ENCODE measurements at places on chromosomes 12 and 14. TPM values are rescaled to one million over a fixed set of nuclear protein-coding genes. Genes with fewer than 3 reads are reported as not detected.
A peak's percentile ranks its signal among the peaks of the same experiment; 100 is the strongest.

DNA sequence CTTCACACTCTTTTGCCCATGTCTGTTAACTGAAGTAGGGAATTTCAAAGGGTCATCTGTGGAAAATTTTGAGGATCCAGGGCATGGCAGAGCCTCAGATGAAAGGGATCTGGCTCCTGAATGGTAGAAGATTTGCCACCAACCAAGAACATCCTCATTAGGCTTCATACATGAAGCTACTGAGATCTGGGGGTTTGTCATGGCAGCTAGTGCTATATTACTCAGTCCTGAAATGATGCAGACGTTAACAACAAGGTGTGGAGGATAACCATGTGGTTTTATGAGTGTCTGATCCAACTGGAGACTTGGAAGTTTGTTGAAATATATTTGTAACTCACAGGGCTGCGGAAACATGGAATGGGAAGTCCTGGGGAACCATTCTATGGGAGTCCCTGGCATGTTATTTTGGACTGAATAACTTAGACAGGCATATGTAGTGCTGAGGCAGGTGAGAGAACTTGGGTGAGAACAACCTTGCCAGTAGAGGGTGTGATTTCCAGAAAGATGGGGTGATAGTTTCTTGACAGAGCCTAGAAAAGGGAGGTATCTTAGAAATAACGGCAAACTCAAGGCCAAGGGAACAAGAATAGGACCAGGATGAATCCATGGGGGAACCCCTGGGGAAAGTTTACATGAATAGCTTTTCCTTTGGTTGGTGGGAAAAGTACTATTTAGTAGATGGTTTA, 42.0 kb upstream of the C12orf75 start:
- no peak for DNase-seq

DNA sequence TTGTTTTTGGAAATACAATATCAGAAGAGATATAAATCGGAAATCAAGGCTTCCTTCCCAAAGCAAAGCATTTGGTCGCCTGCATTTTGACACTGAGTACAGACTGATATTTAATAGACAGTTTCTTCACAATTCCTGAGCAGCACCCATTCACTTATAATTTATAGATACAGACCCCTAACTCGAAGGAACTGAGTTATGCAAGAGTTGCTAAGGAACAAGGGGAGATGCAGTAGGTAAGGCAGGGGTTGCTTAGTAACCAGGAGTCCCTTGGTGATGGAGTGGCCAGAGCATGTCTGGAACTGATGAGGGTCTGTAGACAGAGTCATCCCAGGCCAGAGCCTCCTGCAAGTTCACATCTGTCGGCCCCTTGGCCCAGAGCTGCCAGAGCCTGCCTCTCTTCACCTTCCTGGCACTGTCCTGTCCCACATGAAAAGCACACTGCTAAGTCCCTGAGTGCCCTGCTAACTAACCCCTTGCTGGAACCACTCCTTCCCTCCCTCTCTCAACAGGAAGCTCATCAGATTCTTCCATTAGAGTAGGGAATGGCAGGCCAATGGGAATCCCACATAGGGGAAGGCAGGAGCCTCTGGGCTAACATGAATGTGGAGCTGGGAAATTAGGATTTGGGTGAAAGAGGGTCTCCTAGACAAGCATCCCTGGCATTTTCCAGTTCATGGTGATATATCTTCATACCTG, 3.6 kb upstream of the DHRS2 start:
- DNase-seq, result no peak

GRCh38 chr12:47411966-47412365, 293.9 kb downstream of the RPAP3 start:
- DNase-seq, result no peak

- no peak for DNase-seq
These were observed 11.9 kb downstream of the PRDM4 start for GRCh38 chr12:107749083-107749482.

- no peak for DNase-seq
These were observed 240.4 kb upstream of the MGAT4C start for GRCh38 chr12:86496595-86496994.

Gene SCN8A
- total RNA-seq, result 15.2 TPM

Gene DIO2
- not detected for total RNA-seq

- no peak for DNase-seq
These were observed 126.4 kb downstream of the BRMS1L start for GRCh38 chr14:35952584-35952983.

GRCh38 chr14:100605706-100606686, 18.8 kb upstream of the BEGAIN start:
- DNase-seq, result no peak

Gene DEGS2
- 0.72 TPM for total RNA-seq

Gene KRT72
- not detected for total RNA-seq

Gene CHGA
- total RNA-seq, result 7.8 TPM

DNA sequence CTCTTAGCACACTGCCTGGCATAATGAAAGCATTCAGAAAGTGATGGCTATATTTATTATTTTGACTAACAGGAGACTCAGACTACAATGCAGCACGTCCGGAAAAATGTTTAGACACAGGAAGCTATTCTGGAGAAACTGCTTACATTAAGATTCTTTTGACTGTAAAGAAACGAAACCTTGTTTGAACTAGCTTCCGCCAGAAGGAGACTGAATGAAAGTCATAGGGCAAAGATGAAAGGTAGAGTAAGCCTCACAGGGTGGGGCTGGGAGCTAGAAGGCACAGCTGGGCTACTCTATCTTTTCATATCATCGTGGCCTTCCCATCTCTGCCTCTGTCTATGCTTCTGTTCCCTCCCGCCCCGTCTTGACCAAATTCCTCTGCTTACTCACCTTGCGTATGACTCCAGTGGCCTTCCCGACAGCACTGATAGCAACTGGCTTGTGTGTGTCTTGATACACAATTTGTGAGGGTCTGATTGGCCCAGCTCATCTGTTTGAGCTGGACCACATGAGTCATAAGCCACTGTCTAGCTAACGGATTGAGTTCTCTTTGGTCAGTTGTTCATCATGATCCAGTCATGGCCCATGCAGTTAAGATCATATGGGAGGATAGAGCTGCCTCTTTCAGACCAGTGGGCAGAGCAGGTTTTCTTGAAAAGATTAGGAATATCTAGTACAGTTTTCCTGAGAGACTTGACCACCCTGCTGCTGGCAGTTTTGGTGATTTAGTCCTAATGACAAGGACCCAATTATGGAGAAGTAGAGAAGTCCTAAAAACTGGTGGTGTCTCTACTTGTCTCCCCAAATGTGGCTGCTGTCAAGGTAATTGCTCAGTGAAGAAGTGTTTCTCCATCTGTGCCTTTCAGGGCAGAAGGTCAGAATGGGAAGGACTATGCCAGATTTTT, 151.5 kb upstream of the SLC38A2 start:
- DNase-seq, result no peak

Gene KRT73
- total RNA-seq, result not detected

GRCh38 chr14:99132821-99133635, 139.0 kb downstream of the BCL11B start:
- DNase-seq, result peak; percentile 22

Gene LRRC10
- total RNA-seq, result not detected

Gene RIPK3
- not detected for total RNA-seq

- DNase-seq, result no peak
These were observed 45.4 kb downstream of the PPP4R3A start for GRCh38 chr14:91464615-91465205.

GRCh38 chr14:36442824-36443241, 77.2 kb downstream of the NKX2-1 start:
- DNase-seq, result no peak

Gene WNT1
- not detected for total RNA-seq

GRCh38 chr14:27688841-27689444, 1077.6 kb upstream of the FOXG1 start:
- DNase-seq, result no peak

- peak; percentile 75 for DNase-seq
These were observed 1.1 kb upstream of the PRKAG1 start for GRCh38 chr12:49019443-49020324.

Gene EEA1
- 14.9 TPM for total RNA-seq

- no peak for DNase-seq
These were observed 209.3 kb upstream of the RGS6 start for GRCh38 chr14:71722885-71723284.

Gene ENDOU
- not detected for total RNA-seq

Gene CLECL1
- total RNA-seq, result not detected

Gene CEP170B
- total RNA-seq, result 28.8 TPM

Gene NYNRIN
- total RNA-seq, result 18.1 TPM

DNA sequence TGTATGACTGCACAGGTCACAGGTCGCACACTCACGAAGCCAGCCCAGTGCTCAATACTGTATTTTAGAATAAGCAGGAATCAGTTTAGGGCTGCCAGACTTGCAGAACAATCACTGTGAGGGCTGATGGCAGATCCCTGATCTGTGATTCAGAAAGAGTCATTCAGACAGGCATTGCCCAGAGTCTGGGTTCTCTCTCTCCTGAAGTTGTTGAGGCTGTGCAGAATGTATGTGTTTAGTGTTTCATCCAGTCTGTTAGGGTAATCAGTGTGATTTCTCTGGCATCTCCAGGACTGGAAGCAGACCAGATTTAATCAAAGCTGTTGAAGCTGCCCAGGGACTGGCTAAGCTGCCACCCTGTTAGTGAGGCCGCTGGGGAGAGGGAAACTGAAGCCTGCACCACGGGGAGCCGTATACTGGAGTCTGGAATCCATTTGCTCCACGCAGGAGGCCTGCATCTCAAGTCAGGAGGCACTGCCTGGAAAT, 69.3 kb downstream of the ETV6 start:
- no peak for DNase-seq

DNA sequence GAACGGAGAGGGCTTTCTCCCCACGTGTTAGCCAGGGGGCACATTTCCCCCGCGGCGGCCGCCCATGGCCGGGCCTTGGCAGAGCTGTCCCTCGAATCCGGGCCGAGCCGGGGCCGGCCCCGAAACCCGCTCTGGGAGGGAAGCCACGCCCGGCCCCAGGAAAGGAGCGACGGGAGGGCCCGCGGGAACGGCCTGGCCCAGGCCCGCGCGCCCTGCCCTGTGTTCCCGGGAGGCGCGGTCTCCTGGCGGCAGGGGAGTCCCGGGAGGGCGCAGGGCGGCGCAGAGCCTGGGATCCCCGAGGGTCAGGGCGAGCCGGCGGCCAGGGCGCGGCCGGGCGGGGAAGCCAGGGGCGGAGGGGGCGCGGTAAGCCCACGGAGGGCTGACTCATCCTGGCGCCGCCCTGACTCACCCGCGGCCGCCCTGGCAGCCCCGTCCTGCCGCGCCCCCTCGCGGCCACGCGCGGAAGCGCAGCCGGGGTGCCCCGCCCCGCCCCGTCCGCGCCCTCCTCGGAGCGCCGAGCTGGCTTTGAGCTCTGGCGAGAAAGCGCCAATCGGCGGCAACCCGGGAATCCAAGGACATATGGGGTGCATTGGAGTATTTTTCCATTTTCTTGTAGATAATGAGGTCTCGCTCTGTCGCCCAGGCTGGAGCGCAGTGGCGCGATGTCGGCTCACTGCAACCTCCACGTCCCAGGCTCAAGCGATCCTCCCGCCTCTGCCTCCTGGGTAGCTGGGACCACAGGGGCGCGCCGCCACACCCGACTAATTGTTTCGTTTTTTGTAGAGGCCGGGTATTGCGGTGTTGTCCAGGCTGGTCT, 31.8 kb upstream of the PLEKHG6 start:
- peak; percentile 90 for DNase-seq

All from H9 (cell line).